ENCODE measurements at places on chromosomes 11 and 22. TPM values are rescaled to one million over a fixed set of nuclear protein-coding genes. Genes with fewer than 3 reads are reported as not detected.

GRCh38 chr11:2779981-2780849 is 80.4 kb upstream of the KCNQ1OT1 start:
- peak; percentile 54 for DNase-seq

DNA sequence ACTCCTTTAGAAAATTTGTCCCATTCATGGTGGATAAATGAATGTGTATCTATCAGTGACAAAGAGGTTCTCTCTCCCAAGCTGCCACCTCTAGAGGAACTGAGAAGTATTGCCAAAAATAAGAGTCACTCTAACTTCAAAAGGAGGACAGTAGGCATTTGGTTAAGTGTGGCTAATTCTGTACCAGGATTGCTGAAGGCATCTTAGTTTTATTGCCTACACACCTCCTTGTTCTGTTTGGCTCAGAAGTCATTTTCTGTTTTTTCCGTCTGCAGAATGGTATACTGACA is 189.0 kb upstream of the MPPED2 start:
- DNase-seq: no peak

DNA sequence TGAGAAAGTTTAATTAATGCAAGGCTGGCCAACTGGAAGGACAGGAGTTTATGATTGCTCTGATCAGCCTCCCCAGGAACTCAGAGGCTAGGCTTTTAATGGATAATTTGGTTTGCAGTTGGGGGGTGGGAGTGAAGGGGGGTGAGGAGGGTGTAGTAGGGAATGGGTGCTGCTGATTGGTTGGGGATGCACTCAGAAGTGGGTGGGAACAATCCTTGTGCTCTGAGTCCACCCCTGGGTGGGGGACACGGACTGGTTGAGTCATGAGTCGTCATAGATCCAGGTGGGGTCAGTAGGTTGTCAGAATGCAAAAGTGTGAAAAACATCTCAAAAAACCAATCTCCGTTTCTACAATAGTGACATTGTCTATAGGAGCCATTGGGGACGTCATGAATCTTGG is 20.9 kb upstream of the CYB5R3 start:
- no peak for DNase-seq

DNA sequence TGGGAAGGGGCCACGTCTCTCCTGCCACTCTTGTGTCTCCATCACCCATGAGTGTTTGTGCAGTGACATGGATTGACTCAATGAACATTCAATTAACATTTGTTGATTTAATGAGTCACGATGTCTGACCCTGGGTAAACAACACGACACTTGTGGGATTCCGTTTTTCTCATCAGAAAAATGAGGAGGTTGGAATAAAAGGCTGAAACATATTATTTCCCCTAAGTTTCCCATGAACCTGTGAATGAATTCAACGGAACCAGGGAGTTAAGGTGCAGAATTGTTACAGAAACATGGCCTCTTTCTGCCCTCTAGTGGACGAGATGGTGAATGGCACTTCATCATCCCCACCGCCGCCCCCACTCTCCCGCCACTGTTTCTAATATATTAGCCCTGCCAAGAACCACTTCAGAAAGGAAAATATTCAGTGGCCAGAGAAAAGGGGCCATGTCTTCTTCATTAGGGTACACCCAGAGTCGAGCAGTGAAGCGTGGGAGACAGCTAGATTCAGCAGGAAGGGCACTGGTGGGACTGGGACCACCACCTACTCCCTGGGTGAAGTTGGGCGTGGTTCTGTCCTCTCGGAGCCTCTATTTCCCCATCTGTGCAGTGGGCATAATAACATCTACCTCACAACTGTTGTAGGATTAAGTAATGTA is 46.3 kb upstream of the SYT13 start:
- DNase-seq: no peak

Gene APLP2
- 37.9 TPM for total RNA-seq
